Fibroblast of upper back skin (primary cell): ENCODE measurements at places on chromosomes 5 and 9.
A peak's percentile ranks its signal among the peaks of the same experiment; 100 is the strongest.

DNA sequence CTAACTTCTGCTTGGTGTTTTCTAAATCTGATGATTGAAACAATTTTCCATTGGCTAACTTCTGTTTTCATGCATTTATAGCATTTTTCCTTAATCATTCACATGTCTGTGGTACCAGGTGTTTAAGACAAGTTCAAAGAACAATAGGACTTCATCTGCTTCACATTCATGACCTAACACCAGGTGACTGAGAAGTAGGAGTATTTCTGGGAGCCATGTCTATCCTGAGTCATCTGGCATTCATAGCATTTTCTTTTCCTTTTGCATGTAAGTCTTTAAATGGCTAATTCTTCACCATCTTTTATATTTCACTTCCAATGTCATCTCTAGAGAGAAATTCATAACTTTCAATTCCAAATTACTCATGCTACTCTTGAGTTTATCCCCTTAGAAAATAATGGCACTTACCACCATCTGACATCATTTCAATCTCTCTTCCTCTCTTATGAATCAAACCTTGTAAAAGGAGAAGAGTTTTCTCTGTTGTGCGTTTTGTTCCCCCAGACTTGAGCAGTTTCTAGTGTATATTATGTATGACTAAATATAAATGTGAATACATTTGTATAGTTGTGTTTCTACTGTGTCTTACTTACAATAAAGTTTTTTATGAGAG, 1196.1 kb upstream of the CDH9 start:
- peak; percentile 25 for DNase-seq

DNA sequence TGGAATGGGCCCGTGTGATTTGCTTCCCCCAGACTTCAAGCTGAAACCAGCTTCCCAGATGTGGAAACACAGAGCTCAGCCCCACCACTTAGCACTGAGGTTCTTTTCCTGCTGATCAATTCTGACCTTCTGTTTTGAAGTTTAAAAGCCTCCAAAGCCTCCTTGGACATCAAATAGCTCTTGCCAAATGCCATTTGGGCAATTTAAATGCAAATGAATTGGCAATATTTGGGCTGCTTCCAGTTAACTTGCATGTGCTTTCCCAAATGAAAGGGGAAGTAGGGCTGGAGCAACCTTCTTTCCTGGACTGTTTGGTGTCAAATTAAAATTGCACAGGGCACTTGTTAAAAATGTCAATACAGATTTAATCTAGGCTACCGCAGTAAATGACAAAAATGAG, 710.5 kb downstream of the TLR4 start:
- DNase-seq = no peak

DNA sequence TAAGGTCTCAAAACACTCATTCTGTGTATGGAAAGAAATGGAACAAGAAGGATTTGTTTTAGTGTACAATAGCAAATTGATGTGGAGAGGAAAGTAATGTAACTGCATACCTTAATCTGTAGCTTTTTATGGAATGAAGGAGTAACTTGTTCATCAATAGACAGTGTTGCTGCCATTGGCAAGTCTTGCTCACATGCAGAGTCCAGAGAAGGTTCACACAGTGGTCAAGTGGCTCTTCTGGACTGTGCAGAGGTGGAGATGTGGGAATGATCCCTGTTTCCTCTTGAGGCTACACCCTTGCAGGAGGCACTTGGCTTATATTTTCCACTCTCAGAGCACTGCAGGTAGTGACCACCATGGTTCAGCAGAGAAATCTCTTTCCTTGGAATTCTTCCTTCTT, 132.9 kb upstream of the ANKH start:
- no peak for DNase-seq

- DNase-seq = peak; percentile 69
Observed at GRCh38 chr9:99431103-99431502, 209.0 kb downstream of the SEC61B start.

GRCh38 chr9:113580954-113581311, 117.4 kb downstream of the RGS3 start:
- no peak for DNase-seq

DNA sequence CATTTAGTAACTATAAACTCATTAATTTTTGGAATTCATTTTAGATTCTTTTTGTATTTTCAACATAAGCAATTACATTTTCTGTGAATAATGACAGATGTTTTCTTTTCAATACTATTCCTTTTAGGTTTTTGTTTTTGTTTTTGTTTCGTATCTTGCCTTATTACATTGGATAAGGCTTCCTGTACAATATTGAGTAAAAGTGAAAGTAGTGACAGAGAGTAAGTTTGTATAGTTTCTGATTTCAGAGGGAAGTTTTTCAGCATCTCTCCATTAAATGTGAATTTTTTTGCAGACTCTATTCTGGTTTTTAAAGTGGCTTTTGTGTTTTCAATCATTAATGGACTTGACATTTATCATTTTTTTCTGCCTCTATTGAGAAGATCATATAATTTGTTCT, 12.8 kb upstream of the CAMK4 start:
- DNase-seq = no peak

GRCh38 chr9:76373173-76373783, 20.9 kb downstream of the RFK start:
- DNase-seq = peak; percentile 71

GRCh38 chr9:128340691-128341434, 536 bp downstream of the SLC27A4 start:
- DNase-seq = no peak

DNA sequence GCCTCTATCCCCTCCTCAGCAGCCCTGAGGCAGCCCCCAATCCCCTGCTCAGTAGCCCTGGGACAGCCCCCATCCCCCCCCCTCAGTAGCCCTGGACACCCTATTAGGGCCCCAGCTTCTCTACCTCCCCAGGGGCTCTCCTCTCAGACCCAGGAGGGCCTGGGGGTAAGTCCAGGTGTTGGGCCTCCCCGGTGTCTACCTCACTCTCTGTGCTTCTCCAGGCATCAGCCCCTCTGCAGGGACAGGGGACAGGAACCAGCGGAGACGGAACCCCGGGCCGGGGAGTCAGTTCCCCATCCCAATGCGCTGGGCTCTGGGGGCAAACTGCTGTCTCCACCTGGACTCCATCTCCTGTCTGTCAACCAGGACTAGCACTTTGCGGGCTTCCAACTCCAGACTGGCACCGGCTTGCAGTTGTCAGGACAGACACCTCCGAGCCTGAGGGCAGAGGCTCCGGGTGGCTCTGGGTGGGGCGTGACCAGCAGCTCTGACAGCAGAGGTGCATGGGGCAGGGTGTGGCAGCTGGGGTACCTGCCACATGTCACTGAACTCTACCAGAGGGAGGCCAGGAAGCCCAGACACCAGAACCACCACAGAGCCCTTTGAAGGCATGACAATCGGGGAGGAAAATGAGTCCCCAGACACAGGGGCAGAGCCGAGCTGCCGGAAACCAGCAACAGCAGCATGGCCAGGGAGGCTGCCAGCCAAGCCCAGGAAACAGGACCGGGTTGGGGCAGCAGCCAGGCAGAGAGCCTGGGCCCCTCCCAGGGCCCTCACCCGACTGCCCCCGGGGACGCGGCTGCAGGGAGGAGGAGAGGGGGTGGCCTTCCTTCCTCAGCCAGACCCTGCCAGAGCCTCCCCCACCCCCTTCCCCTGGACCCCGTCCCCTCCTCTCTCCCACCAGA, 17.7 kb upstream of the UBAC1 start:
- DNase-seq = no peak

- DNase-seq = no peak
Observed at GRCh38 chr5:179163236-179164155, 103.3 kb downstream of the ZNF354C start.

- DNase-seq = no peak
Observed at GRCh38 chr5:151345187-151345807, 2.1 kb downstream of the SLC36A2 start.

DNA sequence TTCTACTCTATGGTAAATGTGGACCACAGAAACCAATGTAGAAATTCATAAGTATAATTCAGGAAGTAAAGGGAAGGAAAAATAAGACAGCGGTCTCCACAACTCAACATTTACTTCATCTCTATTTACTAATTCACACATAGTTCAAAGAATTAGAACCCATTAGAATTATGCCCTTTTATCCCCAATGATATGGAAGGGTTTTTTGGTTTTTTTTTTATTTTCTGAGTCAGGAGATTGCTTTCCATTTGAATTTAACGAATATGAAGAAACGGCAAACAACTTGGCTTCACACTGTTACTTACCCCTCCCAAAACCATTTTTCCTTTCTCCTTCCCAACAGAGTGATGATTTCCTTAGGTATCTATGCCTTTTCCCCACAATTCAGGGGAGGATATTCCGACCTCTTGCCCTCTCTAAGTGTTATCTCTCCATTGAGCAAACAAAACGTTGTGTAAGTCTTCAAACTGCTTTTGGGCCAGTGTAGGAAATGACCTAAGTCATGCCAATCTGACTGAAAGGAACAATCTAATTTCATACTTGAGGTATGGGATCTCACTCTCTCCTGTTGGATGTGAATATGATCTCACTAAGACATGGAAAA, 72.0 kb downstream of the CETN3 start:
- no peak for DNase-seq

- no peak for DNase-seq
Observed at GRCh38 chr9:125088752-125089151, 54.6 kb downstream of the SCAI start.

DNA sequence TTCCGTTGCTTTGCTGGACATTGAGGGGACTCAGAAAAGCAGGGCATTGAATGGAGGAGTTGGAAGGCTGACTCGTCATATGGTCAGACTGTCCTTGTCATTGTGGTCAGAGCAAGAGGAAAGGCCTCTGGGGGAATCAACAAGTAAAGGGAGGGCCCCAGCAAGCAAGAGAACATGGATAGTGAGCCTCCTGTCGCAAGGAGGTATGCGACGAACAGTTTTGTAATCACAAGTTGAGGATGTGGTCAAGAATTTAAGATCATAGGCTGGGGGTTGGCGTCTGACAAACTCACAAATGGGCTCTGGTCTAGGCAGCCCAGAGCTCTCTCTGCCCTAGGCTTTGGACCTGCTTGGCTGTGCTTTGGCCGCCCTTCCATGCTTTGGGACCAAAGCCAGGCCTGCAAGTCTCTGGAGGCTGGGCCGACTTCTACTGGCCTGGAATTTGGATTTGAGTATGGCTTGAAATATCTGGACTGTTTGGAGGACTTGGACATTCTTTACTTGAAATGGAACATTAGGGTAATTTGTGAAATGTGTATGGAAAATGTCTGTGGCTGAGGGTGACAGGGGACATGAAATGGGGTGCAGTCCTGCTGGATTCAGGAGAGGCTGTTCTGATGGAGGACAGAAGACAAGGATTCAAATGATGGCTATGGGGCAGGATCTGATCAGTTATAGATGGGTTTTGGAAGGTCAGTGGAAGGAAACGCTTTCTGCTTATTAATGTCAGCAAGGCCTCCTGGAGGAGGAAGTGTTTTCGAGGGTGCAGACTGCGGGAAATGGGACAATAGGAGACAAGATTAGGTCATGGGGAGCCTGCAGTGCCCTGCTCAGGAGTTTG, 19.2 kb upstream of the NDST1 start:
- peak; percentile 89 for DNase-seq

GRCh38 chr9:135039266-135039870, 48.1 kb upstream of the OLFM1 start:
- no peak for DNase-seq

DNA sequence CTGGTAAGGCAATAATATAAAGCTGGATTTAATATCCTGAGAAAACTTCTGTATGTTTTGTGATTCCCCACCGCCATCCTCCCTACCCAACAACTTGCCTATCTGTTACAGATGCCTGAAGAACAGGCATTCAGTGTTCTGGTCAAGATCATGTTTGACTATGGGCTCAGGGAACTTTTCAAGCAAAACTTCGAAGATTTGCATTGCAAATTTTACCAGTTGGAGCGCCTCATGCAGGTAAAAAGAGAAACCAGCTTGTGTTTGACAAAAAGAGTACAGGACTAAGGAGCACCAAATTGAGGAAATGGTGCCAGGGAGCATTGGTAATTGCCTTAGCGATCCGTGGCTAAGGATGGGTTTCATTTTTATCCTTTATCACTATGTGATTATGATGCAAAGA, 40.0 kb downstream of the GPR21 start:
- no peak for DNase-seq

DNA sequence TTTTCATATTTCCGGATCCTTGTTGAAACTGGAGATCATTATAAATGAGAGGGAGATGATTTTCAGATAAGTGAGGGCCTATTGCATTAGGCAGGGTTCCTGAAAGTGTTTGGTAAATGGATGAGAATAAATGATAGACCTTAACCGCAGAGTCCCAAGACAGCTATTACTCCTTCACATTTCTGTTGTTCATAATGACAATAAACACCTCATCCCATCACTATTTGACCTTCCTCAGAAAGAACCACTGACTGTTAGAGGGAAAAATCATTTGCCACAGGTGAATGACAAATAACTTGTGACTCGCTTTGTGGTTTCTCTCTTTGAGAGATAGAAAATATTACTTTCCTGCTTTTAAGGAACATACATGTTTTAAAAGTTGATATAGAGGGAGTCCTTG, 47.3 kb upstream of the TRMT10B start:
- DNase-seq = peak; percentile 55

DNA sequence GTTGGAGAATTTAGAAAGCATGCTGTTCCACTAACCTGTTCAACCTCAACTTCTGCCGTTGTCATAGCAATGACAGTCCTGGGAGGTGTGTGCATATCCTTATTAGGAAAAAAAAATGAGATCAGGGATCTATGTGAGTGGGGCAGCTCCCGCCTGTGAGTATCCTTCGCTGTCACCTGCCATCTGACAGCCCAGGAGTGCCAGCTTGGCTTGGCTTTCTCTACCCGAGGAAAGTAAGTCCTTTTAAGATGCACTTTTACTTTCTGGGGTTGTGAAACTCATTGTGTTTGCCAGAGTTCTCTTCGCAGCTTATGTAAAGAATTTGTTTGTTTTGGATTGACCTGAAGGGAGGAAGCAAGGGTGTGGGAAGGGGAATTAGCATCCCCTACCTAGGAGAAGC, 21.8 kb downstream of the PCDHAC2 start:
- no peak for DNase-seq

GRCh38 chr5:126248611-126249010, 174.6 kb upstream of the GRAMD2B start:
- DNase-seq = no peak

GRCh38 chr5:142821733-142822487, 51.7 kb downstream of the ARHGAP26 start:
- DNase-seq = peak; percentile 87

GRCh38 chr9:125240649-125240999, 519 bp downstream of the HSPA5 start:
- DNase-seq = no peak

DNA sequence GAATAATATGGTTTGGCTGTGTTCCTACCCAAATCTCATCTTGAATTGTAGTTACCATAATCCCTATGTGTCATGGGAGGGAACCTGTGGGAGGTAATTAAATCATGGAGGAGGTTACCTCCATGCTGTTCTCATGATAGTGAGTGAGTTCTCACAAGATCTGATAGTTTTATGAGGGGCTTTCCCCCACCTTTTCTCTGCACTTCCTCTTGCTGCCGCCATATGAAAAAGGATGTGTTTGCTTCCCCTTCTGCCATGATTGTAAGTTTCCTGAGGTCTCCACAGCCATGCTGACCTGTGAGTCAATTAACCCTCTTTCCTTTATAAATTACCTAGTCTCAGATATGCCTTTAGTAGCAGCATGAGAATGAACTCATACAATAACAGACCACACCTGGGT, 63.7 kb upstream of the PRR16 start:
- DNase-seq = no peak

GRCh38 chr5:157487358-157487757, 27.3 kb downstream of the NIPAL4 start:
- DNase-seq = no peak
